ENCODE measurements at places on chromosomes 11 and 22.
A peak's percentile ranks its signal among the peaks of the same experiment; 100 is the strongest.

DNA sequence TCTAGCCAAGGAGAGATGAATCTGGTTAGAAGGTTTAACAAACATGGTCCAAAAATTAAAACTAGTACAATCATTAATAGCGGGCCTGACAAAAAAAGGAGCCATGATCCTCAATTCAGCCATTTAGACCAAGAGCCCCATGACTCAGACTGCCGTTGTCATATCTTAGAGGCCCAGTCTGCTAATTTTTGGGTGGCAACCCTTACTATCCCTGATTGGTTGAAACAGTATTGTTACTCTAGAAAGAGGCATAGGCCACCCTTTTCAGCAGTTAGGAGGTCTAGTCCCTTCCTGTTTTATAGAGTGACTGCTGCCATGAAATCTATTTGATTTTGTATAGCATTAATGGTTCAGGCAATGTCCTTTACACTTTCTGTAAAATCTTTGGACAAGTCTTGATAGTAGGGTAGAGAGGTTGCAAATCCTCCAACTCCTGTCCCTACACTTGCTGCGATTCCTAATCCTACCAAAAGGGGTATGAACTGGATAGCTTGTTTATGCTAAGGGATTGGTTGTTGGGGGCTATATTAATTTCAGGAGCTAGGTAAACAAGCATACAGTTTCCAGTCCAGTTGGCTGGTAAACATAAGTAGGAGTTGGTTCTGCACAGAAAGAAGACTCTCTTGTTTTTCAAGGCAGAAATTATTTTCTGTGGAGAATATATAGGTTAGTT lies 1056.3 kb upstream of the CNTN5 start:
- DNase-seq = no peak

DNA sequence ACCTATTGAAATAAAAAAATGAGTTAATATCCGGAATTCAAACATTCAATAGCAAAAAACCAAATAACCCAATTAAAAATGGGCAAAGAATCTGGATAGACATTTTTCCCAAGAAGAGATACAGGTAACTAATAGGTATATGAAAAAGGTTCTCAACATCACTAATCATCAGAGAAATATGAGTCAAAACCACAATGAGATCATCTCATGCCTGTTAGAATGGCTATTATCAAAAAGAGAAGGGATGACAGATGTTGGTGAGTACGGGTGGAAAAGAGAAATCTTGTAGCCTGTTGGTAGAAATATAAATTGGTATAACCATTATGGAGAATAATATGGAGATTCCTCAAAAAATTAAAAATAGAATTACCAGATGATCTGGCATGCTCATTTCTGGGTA lies 26.9 kb upstream of the OR6M1 start:
- DNase-seq = no peak

DNA sequence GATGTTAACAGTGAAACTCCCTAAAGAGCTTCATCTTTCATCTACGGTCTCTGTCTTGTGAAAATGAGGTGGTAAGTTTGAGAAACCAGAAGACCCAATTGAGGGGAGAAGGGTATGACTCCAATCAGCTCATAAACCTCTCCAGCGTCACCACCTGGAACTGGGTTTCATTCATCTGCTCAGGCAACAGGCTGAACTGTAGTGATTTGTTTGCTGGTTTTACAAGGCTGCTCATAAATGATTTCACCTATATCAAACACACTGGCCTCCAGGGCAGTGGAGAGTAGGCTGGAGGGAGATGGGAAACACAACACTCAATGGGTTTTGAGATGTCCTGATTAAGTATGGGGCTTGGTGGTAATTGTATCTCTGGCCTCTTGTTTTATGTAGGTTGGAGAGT lies 79.0 kb downstream of the EFCAB6 start:
- no peak for DNase-seq

DNA sequence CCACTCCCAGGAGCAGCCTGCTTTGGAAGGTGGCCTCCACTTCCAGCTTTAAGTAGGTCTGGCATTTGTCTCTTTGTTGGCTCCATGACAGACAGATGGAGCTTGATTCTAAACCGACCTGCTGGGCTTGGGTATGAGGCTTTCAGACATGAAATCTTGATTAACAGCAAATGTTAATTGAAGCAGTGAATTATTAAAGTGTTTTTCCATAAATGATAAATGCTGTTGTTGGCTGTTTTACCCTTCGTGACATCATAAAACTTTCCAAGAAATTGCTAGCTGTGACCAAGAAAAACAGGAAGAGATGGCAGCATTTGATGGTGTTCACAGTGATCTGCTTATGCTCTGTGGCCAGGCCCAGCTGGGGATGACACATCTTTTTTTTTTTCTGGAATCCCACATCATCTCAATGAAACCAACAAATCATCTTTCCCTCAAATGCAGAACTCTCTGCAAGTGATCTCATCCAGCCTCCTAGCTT lies 66.1 kb downstream of the RBMXL2 start:
- DNase-seq = peak; percentile 31

DNA sequence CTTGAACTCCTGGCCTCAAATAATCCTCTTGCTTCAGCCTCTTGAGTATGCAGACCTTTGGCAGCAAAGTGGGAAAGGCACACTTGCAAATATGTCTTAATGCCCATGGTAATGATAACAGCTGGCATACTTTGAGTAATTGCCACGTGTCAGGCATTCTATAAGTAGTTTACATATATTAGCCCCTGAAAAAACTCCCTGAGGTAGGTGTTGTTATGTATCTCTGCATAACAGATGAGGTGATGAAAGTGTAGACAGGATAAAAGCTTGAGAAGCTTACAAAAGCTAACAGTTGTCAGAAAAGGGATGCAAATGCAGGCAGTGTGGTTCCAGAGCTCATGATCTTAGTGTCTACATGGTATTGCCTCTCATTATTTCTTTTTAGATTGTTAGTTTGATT lies 291.1 kb upstream of the C11orf87 start:
- DNase-seq = no peak

- no peak for DNase-seq
These were observed 16.9 kb downstream of the CDPF1 start for GRCh38 chr22:46233231-46233630.

GRCh38 chr11:46370253-46370652 lies 11.2 kb upstream of the MDK start:
- no peak for DNase-seq

GRCh38 chr22:44616461-44616860 lies 85.5 kb upstream of the PRR5 start:
- DNase-seq = no peak

DNA sequence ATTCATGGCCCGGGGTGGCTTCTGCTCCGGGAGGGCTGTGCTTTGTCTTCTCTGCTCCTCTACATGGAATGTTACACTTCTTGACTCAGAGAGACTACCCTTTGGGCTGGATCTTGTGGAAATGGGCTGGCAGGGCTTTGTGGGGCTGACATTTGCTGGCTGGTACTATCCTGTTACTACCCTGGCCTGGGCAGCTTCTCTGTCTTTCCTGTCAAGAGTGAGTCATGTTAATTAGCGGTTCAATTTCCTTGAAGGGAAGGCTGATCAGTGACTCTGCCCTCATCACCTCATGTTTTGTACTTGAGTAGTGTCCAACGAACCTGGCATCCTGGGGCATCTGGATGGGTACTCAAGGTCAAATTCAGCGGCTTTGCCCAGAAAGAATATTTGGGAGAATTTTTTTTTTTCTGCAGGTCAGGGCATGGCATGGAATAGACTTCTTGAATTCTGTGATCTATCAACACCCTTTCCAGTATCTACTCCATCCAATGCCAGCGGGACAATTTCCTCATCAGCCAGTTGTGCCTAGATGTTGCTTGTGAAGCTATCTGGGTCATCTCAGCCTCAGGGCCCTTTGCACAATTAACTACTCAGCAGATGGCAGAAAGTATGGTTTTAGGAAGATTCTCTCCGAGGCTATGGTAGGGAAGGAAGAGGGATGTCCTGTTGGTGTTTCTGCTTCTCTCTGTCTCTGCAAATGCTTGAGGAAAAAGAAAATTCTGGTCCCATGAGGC lies 140.5 kb upstream of the PLET1 start:
- no peak for DNase-seq

GRCh38 chr22:36617694-36618522 lies 85.6 kb downstream of the CACNG2 start:
- no peak for DNase-seq

GRCh38 chr22:35995772-35996171 lies 32.9 kb downstream of the RBFOX2 start:
- peak; percentile 93 for DNase-seq

- no peak for DNase-seq
These were observed 4.7 kb upstream of the SHISA8 start for GRCh38 chr22:41919357-41920224.

- DNase-seq = no peak
These were observed 103.9 kb downstream of the GGTLC2 start for GRCh38 chr22:22748297-22748743.

DNA sequence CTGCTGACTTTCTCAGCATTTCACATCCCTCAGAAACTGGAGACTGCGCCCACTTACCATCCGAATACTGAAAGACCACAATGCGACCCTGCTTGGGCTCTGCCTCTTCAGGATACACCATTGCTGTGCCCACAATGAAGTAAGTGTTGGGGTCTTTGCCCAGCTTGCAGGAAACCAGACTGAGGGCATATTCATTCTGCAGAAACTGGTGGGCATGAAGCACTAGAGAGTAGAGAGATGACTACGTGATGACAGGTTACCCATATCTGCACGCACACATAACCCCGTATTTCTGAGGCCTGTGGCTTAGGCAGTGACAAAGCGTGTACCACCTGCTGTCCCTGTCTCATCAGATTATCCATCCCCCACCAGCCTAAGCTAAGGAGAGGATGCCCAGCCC lies 14.6 kb upstream of the VWCE start:
- no peak for DNase-seq

DNA sequence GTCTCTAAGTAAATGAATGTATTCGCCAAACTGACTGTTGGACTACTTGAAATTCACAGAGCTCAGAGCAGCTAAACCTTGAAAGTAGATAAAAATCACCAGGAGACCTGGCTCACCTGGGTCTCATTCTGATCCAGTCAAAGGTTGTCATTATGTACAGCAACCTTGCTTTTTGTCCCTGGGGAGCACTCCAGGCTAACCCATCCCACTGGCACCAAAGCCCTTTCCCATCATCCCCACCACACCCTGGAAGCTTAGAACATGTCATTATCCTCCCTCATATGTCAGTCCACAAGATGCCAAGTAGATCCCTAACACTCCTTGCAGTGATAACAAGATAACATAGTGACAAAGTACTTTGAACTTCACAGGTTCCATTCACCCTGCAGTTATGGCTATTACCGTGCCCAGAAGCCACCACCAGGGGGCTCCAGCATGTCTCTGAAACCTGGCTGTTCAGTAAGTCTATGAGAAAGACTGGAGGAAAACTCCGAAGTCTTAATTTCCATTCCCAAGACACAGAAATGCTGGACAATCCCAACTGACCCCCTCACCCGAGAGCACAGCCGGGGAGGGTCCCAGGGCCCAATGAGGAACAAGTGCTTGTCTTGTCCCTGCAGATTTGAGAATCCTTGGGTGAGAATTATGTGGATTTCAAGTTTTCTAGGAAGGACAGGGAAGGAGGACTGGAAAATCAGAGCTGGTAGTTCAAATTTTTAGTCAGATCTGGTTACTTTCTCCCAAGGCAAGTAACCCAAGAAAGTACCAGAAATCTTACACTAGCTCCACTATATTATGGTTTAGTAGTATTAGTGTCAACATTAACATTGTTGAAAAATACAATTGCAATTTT lies 43.0 kb upstream of the USP47 start:
- peak; percentile 82 for DNase-seq

DNA sequence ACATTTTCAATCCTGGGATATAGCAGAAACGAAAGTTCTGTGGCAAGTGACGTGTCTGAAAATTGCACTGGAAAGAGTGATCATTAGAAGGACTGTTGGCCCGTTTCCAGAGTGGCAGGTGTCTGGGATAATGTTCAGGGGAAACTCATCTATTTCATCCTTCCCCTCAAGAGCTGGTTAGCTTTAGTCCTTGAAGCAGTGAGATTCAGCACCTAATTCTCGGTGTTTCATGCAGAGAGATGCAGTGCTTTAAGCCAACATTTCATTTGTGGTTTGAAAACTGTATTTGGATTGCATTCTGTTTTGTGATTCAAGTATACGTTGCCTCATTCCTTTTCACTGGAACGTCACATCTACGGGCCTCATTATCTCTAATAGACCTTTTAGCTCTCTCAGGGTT lies 205.0 kb upstream of the RAG2 start:
- DNase-seq = no peak

DNA sequence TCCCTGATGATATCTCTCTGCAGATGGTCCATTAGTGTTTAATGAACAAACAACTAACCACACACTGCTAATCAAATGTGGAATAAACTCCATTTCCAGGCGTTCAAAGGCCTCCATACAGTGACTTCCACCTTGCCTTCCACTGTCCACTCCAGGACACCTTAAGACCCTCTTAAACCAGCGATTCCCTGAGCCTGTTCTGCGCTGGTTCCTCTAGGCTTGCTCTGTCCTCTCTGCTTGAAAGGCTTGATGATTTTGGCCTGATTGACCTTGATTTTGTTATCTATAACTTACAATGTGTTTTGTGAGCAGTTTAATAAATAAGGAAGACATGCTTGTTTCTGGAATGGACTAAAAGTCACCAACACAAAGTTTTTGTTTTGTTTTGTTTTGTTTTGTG lies 12.0 kb downstream of the OVCH2 start:
- no peak for DNase-seq

GRCh38 chr11:19194620-19195308 lies 7.0 kb downstream of the CSRP3 start:
- no peak for DNase-seq

DNA sequence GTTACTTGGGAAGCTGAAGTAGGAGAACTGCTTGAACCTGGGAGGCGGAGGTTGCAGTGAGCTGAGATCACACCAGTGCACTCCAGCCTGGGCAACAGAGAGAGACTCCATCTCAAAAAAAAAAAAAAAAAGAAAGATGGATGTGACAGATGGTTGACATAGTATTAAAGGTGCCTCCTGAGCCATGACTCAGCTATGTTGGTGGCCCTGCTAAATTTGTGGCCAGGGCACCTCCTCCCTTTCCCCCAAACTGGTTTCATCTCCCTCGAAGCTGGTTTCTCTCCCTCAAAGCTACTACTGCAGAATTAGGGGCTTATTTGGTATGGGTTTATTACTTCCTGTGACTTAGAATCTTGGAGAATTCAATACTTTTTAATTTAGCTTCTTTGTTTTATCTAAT lies 31.5 kb downstream of the SDHD start:
- no peak for DNase-seq

GRCh38 chr11:61811831-61812230 lies 5.0 kb downstream of the FADS1 start:
- DNase-seq = no peak

- no peak for DNase-seq
These were observed 37.1 kb upstream of the AKIP1 start for GRCh38 chr11:8873741-8874405.

GRCh38 chr11:61505106-61505505 lies 3.4 kb upstream of the LRRC10B start:
- no peak for DNase-seq

DNA sequence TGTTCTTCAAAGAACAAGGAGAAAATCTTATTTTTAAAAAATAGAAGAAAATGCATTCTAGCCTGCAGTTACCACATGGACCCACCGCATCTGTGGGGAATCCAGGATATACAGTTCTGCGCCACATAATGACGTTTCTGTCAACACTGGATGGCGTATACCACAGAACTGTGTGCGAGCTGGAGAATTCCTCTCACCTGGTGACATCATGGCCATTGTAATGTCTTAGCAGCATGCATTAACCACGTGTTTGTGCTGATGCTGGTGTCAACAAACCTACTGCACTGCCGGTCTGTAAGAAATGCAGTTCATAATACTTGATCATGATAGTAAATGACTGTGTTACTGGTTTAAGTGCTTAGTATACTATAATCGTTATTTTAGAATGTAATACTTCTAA lies 174.7 kb downstream of the TBC1D22A start:
- no peak for DNase-seq

GRCh38 chr11:104433751-104434150 lies 269.8 kb upstream of the PDGFD start:
- DNase-seq = no peak
